ENCODE measurements at places on chromosomes 2 and 18.

- no peak for DNase-seq
Measured at GRCh38 chr2:210189452-210190138, 18.4 kb upstream of the KANSL1L start.

GRCh38 chr2:39375917-39376316 is 61.2 kb downstream of the MAP4K3 start:
- DNase-seq, result no peak

DNA sequence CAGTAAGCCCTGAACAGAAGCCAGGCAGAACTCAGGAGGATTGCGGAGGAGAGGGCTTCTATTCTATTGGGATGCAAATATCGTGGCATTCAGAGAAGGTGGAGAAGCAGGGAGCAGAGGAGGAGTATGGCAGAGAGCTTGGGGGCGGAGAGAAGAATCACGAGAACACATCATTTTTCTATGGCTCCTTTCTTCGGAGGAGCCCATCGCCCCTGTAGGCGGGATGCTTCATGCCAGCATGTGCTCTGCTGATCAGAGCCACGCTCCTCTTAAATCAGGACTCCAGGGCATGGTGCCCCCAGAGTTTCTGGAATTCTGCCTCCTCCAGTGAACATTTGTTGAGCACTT is 71.1 kb downstream of the CIB4 start:
- no peak for DNase-seq

- DNase-seq, result no peak
Measured at GRCh38 chr2:49165662-49166061, 11.3 kb upstream of the FSHR start.

Data from Calu3 (cell line).